CD4-positive, alpha-beta T cell treated with Interleukin-12 subunit alpha and Interleukin-12 subunit beta, for 1 hour (primary cell): ENCODE measurements at places on chromosomes 5 and 9.

GRCh38 chr9:133066181-133066983 is 4.6 kb downstream of the CEL start:
- no peak for DNase-seq

- no peak for DNase-seq
These were observed 46.8 kb upstream of the HAND1 start for GRCh38 chr5:154524859-154525258.

- DNase-seq: no peak
These were observed 13.3 kb downstream of the NR5A1 start for GRCh38 chr9:124493794-124494479.

DNA sequence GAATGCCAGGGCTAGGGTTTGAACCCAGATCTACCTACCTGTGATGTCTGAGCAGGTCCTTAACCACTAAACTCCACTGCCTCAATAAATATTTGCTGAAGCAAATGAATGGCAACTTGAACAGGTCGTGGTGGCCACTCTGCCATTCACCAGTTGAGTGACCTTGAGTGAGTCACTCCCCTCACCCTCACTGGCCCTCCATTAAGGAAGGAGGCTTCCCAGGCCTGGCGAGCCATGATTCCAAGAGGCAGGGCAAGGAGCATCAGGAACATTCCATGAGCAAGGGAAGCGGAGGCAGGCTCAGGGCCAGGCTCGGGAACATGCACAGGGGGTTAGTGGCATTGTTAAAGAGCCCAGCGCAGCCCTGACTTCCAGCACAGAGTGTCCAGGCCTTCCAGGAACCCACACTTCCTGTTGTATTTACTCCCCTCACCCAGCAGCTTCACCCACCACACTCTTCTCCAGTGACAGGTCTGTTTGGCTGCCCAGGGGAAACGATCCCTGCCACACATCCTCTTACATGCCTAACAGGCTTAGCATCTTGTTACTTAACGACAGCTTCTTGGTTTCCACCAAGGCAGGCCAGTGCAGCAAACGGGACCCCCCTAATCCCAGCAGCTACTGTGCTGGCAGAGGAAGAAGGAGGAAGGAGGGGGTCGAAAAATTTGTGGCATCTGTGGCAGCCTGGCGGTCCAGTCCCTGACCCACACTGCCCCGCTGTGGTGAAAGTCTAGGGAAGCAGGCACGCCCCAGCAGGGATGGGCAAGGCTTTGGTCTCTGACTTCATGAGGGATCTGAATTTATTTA is 43.7 kb upstream of the TTC1 start:
- peak; percentile 11 for DNase-seq

GRCh38 chr5:115758356-115758755 is 58.1 kb downstream of the CDO1 start:
- no peak for DNase-seq

- DNase-seq: peak; percentile 58
These were observed at the start of gene UNC5A for GRCh38 chr5:176810081-176810597. TSS of gene UNC5A (plus strand) at chr5:176810559. CDS start at chr5:176810751, 192 bp downstream.

DNA sequence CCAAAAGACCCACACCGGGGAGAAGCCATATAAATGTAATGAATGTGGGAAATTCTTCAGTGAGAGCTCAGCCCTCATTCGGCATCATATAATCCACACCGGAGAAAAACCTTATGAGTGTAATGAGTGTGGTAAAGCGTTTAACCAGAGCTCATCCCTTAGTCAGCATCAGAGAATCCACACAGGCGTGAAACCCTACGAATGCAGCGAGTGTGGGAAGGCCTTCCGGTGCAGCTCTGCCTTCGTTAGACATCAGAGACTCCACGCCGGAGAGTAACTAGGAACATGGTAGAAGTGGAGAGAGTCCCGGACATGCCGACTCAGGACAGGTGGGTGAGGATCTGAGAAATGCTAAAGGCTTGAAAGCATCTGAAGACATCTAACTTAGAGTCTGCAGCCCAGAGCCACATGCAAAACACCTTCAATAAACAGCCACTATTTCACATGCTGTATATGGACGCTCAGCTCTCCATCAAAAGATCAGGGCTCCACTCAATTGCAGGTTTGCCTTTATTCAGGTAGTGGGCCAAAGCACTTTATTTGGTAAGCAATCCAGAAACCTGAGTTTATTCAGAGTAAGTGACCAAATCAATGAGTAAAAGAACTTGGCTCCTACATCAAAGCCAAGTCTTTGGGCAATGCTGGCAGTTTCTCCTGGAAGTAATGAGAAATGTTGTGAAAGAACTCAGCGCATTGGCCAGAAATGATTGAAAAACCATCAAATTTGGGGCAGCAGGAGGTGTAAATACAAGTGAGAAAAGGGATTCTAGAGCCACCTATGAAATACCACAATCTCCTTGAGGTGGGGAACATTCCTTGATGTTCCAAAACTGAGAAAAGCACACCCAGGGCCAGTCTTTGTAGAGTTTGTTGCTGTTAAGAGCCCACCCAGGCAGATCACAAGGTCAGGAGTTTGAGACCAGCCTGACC is 6.0 kb downstream of the RPL12 start:
- no peak for DNase-seq

- DNase-seq: no peak
These were observed 3.4 kb downstream of the CPEB4 start for GRCh38 chr5:173891308-173892116.

DNA sequence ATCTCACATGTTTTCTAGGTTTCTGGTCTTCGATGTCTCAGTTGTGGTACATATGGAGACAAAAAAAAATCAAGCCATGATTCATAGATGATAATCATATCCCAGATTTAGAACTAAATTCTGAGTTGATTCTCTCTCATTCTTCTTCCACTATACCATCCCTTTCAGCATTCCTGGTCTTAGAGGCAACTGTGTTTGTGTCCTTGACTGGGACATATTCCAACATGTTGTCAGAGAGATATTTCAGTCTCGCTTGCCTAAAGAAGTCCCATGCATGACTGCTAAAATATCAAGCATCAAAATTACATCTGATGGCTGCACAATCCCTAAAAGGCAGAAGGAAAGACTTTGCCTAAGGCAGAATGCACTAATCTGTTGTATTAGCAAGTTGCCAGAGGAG is 236.6 kb downstream of the PSAT1 start:
- no peak for DNase-seq
